HT-29 (cell line): ENCODE measurements at places on chromosomes 2 and 18. TPM values are rescaled to one million over a fixed set of nuclear protein-coding genes. Genes with fewer than 3 reads are reported as not detected.

The MALL gene
- 82.0 and 83.0 TPM in 2 replicates for total RNA-seq

The CCBE1 gene
- not detected in 2 replicates for total RNA-seq

The TFCP2L1 gene
- total RNA-seq = 0.03 and 0.05 TPM in 2 replicates

The CRYGA gene
- total RNA-seq = not detected in 2 replicates

The COL5A2 gene
- 0.21 TPM in 1 of 2 replicates, not detected in the other for total RNA-seq

The BOLL gene
- total RNA-seq = not detected in 2 replicates

The CDKL4 gene
- total RNA-seq = not detected in 2 replicates

The DUSP2 gene
- total RNA-seq = 73.5 and 75.7 TPM in 2 replicates

The BABAM2 gene
- total RNA-seq = 7.0 and 10.5 TPM in 2 replicates

The DSG1 gene
- not detected in 2 replicates for total RNA-seq

The CIB4 gene
- total RNA-seq = not detected in 2 replicates

The HOXD13 gene
- total RNA-seq = 1.4 and 1.5 TPM in 2 replicates

The GLS gene
- 25.2 and 27.7 TPM in 2 replicates for total RNA-seq

The DHRS9 gene
- total RNA-seq = 0.33 and 0.57 TPM in 2 replicates

The TTN gene
- under 0.01 TPM in 2 replicates for total RNA-seq

The RAD51AP2 gene
- total RNA-seq = not detected in 2 replicates

The XDH gene
- 0.28 and 0.81 TPM in 2 replicates for total RNA-seq

The SKA1 gene
- total RNA-seq = 7.7 and 9.4 TPM in 2 replicates

The PPP1R1C gene
- 0.13 TPM in 1 of 2 replicates, not detected in the other for total RNA-seq
